ENCODE measurements at places on chromosomes 1 and 21.
A peak's percentile ranks its signal among the peaks of the same experiment; 100 is the strongest.

- DNase-seq, result no peak
Observed at GRCh38 chr1:110786802-110787327, 86.1 kb upstream of the CD53 start.

- peak; percentile 95 for DNase-seq
Observed at GRCh38 chr1:145996433-145997015, at the start of gene TXNIP. TSS of gene TXNIP (minus strand) at chr1:145996579. CDS start at chr1:145996266, 313 bp downstream.

- no peak for DNase-seq
Observed at GRCh38 chr1:52676249-52676903, 21.8 kb downstream of the COA7 start.

GRCh38 chr1:12416101-12416500 is 186.3 kb downstream of the VPS13D start:
- DNase-seq, result no peak

DNA sequence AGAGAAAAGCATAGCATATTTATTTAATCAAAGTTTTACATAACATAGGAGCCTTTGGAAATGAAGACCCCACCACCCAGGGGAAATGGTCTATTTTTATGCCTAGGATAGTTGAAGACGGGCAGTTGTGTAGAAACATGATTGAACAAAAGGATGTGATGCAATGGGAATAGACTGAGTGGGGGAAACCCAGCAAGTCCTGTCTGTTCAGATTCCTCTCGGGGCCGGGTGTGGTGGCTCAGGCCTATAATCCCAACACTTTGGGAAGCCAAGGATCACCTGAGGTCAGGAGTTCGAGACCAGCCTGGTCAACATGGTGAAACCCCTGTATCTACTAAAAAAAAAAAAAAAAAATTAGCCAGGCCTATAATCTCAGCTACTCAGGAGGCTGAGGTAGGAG is 298.3 kb downstream of the MATN1 start:
- DNase-seq, result no peak

DNA sequence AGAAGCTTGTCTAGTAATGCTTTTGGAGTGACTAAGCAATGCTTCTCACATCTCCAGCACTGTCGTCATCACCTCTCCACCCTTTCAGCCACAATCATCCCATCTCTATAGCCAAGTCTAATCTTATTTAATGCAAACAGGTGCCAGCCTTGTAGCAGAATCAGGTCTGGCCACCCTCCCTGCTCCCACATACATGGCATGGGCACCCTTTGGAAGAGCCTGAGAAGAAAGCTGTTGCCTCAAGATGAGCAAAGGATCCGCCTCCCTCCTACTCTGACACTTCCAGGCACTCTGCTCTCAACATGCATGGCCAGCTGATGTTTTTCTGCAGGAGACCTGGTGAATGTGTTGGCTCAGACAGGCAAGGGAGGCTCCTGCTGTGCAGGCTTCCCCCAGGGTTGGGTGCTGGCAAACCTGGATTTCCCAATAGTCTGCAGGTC is 113.1 kb upstream of the GRIK3 start:
- no peak for DNase-seq

DNA sequence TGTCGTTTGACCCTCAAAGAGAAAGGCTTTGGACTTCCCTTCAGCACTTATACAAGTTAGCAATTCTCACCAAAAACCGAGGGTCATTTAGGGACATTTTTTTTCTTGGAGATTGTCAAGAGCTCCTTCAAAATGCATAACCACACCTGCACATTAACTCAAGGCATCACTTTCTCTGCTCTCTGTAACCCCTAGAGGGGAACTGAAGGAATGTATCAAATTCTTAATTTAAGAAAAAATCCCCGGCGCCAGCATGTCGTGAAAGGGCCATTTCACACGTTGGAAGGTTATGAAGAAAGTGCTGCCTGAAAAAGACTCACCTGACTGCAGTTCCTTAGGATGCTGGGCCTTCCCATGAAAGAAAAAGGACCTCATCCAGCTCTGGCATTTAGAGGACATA is 131.6 kb upstream of the ZC3H12A start:
- no peak for DNase-seq

GRCh38 chr1:178023181-178023618 is 53.3 kb upstream of the SEC16B start:
- no peak for DNase-seq

DNA sequence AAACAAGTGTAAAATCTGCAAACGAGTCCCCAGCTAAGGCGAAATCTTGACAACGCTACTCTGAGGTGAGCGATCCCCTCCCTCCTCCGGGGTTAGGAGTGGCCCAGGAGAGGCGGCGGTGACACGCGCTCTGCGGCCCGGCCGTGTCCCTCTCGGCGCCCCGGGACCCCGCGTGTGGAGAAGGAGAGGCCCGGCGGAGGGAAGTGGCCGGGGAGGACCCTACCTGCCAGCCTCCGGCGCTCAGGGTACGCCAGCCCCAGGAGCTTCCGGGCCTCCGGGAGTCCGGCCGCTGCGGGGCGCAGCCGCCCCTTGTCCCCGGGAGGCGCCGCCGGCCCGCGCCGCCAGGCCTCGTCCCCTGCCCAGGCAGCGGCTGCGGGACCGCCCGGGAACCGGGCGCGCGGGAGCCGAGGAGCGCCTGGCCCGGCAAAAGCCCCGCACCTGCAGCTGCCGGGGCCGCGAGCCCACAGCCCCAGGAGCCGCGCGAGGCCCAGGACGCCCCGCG is 543 bp downstream of the ABCB10 start:
- DNase-seq, result peak; percentile 22

DNA sequence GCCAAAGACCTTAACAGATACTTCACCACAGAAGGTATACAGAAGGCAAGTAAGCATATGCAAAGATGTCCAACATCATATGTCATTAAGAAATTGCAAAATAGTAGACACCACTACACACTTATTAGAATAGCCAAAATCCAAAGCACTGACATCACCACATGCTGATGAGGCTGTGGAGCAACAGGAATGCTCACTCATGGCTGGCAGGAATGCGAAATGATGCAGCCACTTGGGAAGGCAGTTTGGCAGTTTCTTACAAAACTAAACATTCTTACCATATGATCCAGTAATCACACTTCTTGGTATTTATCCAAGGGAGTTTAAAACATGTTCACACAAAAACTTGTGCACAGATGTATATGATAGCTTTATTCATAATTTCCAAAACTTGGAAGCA is 261.2 kb upstream of the AJAP1 start:
- no peak for DNase-seq

DNA sequence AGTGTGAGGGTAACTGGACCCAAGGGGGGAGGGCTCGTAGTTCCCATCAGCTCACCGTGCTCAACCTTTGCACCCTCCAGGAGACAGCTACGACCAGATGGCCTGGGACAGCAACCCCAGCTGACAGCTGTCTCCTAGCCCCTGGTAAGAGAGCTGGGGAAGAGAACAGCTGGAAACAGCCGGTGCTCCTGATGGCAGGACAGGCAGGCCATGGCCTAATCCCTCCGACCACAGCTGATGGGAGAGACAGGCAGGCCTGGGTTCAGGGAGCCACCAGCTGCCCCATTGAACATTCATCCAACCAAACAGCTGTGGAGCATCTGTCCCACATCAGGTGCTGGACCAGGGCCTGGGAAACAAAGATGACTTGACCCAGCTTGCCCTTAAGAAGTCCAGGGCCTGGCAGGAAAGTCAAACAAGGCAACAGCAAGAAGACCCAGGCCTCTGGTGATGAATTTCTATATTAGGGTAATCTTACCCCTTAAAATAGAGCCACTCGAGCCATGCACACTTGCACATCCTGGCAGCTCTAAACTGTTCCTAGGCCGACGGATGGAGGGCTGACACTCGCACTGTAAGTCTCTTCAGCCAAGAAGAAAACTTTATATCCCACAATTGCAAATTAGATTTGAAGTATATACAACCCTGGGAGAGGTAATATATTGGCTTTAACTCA is 12.2 kb downstream of the OLFML2B start:
- no peak for DNase-seq

DNA sequence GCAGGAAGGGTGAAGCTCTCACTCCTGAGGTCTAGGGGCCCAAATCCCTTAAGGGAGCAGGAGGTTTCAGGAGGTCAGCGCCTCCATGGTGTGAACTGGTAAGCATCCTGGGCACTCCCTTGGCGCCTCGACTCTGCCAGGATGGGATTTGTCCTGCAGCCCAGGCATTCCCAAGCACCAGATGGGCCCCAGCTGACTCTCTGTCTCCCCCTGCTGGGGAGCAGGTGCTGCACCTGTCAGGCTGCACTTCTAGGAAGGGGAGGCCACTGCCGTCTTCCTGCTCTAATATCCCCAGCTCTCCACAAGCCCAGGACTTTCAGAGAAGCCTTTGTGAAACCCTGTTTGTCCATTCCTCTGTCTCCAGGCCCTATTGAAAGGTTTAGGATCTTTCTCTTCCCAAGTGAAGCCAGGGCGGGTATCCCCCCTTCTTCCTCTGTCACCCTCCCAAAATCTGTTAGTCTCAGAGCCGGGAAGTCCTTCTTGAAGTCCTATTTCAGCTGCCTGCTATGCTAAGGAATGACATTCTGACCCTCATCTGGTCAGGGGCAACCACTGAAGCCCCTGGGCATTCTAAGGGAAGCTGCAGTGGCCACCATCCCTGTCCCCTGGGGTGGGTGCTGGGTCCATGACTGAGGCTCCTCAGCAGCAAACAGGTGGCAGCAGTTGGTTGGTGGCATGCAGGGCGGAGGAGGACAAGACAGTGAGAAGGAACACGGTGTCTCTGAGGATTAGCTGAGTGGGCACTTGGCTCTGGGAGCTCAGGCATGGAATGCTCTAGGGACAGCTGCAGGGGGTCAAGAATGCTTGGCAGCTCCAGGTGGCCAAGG is 3.2 kb downstream of the MYBPH start:
- peak; percentile 49 for DNase-seq

DNA sequence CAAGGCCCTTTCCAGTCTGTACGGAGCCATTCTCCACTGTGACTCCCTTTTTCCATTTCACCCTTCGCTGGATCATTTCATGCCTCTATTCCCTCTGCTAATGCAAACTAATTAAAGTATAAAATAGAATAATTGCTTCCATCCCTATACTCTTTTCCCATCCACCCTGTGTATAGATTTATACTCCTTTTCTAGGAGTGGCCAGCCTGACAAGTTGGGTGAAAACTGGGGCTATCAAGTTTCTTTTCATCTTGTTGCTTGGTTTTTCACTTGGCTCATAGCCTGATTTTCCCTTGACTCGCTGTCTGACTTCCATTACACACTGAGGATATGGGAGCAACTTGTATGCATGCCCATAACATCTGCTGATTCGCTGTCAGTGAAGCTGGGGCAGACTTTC is 107.0 kb downstream of the PLXNA2 start:
- no peak for DNase-seq

DNA sequence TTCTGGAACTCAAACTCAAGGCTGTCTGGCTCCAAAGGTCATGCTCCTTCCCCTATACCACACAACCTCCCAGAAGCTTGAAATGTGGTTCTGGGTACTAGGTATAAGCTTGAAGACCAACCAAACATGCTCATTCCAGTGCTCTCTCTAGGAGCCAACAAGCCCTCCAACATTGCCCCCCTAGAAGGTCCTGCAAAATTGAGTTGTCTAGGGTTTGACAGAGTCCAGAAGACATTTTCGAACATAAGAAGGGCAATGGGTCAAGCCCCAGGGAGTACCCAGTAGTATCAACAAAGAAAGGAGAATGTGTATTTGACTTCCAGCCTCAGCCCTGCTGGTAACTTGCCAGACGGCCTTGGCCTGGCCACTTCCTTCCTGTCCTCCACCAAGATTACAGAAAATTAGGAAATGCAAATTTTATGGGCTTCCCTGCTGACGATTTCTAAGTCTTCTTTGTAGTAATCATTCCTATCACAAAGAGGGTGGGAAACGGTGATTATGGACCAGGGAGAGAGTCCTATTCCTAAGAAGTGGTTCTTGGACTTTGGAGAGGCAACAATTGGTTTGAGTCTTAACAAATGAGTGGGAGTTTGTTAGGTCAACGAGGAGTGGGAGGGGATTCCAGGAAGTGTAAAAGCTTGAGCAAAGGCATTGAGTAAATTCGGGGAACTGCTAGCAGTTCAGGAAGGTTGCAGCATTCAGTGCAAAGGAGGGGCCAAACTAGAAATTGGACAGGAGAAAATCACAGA is 18.7 kb upstream of the SLAMF1 start:
- DNase-seq, result no peak

DNA sequence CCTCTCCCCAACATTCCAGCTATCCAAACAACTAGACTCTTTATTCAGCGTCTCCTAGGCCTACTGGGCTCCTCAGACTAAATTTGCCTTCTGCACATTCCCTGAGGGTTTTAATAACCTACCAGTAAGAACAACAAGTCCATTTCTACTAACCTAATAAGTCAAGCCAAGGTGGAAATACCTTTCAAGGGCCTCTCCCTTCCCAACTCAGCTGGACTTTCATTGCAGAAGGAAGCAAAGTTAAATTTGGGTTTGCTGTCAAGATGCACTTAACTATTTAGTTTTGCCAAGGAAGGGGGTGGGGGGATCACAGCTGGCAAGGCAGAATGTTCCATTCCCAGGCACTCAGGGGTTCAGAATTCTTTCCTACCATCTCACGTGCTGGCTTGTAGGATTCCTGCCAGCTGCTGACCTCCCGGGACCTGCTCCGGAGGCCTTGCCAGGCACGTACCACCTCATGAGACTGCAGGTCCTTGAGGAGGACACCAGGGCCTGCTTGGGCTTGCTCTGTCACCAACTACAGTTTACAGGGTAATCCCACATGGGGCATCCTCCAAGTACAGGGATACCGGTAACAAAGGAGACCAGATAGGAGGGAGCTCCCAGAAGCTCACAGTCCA is 29.8 kb downstream of the SLC30A1 start:
- no peak for DNase-seq

GRCh38 chr1:2638466-2639115 is 5.8 kb upstream of the MMEL1 start:
- no peak for DNase-seq

Measured in stimulated activated CD4-positive, alpha-beta T cell treated with anti-CD3 and anti-CD28 coated beads, Interleukin-1b, Interleukin-23, amount 100 ng/mL, for 48 hours (primary cell).